SK-MEL-5 (cell line): ENCODE measurements at places on chromosomes 7 and 10.

DNA sequence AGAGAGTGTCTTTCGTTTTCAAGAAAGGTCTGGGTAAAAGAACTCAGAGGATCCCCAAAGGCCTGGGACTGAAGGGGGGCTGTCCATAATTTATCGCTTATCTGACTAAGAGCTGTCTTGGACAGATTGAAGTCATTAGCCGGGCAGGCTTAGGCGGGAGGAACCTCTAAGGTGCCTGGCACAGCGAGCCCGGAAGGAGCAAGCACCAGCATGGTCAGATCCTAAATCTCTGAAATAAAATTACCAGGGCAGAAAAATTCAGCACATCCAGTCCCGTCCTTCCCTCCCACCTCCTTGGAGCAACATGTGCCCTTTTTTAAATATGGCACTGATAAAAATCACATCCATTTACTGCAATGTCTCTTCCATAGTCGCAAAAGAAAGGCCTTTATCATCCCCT is 86.8 kb downstream of the FAM204A start:
- DNase-seq: no peak

DNA sequence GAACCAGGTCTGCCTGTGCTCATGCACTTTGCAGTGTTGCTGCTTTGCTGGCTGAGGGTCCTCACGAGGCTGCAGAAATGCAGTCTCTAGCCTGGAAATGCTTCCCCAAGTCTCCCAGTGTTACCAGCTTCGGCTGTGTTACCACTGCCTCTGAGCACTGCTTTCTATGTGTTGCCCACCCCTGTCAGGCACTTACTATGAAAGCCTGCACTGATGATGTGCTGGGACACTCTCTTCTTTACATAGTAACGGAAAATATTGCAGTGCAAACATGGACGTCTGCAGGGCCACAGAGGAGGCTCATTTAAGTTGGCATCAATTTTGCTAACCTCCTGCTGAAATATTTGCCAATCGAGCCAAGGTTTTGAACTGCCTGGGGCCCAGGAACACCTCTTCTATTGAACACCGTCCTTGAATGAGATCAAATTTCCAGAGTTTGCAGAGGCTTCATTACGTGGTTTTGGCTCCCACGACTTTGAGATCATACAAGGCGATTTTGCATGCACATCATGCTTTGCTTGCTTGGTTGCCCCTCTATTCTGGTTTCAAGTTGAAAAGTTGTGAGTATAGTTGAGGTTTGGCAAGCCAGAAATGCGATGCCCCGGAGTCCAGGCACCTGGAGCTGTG is 404.7 kb upstream of the PODXL start:
- DNase-seq: no peak

DNA sequence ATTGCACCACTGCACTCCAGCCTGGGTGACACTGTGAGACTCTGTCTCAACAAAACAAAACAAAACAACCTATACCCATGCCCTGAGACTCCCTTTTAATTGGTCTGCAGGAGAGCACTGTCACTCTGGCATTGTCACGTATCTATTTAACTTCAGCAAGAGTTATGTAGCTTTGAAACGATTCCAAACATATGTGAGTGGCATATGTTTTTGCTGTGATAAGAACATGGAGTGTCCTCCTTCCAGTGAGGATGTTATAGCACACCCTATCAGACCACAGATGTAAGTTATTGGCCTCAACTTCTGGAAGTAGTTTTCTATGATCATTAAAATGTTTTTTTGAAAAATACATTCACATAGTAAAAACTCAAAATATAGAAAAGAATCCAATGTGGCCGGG is 15.5 kb upstream of the DNAJC12 start:
- no peak for DNase-seq

GRCh38 chr7:39910108-39910869 is 39.8 kb upstream of the CDK13 start:
- no peak for DNase-seq

GRCh38 chr10:30420766-30421165 is 13.2 kb upstream of the MAP3K8 start:
- no peak for DNase-seq

DNA sequence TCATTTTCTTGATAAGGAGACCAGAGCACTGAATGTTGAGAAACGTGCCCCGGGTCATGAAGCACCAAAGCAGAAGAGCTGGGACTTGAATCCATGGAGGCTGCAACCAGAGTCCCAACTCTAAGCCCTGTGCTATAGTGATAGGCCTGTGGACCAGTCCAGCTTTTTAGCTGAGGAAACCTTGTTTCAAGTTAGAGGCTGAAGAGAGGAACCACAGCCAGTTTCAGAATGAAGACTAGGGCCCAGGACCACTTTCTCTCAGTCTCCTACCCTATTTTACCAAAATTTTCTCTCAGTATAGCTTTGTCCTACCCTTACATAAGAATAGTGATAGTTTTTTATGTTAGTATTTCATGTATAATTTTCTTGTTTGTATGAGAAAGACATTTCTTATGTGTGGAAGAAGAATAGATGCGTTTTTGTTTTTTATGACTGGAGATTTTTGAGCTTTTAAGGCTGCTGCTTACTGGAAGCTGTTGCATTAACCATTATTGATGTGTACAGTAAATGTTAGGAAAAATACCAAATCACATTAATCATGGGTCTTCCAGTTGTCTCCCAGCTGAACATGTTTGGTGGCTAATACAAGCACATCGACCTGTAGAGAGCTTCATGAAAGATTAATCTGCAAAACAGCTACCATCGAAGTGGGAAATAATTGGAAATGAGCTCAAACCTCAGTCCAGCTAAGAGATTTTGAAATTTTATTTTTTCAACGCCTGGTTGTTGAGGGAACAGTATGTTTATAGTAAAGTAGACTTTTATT is 45.0 kb upstream of the CSTF2T start:
- DNase-seq: no peak

- DNase-seq: no peak
These were observed 46.2 kb downstream of the NOC3L start for GRCh38 chr10:94316560-94316959.

- DNase-seq: no peak
These were observed 16.0 kb downstream of the SSMEM1 start for GRCh38 chr7:130223646-130224045.

DNA sequence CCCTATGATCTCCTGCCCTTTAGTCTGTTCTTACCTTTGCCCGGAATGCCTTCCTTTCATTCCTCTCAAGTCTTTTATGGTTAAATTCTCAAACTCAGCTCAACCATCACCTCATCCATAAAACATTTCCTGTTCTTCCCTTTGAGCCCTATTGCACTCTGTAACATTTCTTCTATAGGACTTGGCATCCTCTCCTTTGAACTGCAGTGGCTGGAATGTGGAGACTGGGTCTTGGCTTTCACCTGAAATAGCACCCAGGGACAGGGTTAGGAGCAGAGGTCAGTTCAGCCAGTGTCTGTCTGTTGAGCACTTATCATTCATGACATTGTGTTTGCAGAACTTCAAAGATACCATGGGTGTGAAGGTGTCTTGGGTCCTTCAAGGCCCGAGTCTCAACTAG is 7.2 kb downstream of the NFE2L3 start:
- no peak for DNase-seq

DNA sequence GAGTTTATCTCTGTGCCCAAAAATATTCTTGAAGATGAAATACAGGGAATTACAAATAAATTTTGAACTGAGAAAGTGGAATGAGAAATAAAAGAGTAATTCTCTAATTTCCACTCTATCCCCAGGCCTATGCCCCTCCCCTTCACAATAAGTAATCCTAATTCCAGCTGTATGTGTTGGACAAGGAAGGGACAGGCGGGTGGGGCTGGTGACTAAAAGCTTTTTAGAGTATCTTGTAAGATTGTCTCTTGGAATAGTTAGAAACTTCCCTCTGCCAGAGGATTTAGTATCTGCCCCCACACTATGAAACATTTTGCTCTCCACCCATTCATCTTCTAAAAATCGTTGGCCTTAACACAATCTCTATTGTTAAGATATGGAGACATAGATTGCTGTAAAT is 199.2 kb downstream of the MBL2 start:
- no peak for DNase-seq

DNA sequence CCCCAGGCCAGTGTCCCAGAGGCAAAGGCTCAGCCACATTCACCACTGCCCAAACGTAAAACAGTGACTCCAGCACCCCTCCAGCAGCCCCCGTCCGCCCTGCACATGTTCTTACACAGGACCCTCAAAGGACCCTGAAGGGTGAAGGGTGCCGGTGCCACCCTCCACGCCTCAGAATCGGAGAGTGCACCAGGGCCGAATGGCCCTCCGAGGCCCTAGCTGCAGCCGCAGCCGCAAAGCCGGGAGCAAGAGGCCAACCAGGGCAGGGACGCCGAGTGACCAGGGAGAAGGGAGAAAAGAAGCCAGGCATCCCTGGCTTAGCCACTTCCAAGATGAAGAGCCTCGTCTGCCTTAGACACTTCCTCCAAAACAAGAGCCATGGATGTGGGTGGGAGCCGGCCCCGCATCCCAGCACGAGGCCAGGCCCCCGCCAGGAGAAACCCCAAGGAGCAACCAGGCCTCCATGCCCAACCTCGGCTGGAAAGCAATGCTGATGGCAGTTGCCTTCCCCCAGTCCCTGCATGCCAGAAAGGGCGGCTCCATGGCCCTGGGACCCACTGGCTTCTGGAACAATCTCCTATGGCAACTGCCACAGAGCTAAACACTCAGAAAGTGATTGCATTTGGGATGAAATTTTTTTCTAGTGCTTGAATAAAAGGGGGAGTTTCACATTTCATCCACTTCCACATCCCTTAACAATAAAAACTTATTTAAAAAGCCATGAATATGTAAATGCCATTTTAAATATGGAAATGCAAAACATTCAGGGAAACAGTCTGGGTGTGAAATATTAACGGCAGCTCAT is 92.3 kb downstream of the MAD1L1 start:
- DNase-seq: no peak

- DNase-seq: no peak
These were observed 81.2 kb downstream of the MKX start for GRCh38 chr10:27664461-27664860.

DNA sequence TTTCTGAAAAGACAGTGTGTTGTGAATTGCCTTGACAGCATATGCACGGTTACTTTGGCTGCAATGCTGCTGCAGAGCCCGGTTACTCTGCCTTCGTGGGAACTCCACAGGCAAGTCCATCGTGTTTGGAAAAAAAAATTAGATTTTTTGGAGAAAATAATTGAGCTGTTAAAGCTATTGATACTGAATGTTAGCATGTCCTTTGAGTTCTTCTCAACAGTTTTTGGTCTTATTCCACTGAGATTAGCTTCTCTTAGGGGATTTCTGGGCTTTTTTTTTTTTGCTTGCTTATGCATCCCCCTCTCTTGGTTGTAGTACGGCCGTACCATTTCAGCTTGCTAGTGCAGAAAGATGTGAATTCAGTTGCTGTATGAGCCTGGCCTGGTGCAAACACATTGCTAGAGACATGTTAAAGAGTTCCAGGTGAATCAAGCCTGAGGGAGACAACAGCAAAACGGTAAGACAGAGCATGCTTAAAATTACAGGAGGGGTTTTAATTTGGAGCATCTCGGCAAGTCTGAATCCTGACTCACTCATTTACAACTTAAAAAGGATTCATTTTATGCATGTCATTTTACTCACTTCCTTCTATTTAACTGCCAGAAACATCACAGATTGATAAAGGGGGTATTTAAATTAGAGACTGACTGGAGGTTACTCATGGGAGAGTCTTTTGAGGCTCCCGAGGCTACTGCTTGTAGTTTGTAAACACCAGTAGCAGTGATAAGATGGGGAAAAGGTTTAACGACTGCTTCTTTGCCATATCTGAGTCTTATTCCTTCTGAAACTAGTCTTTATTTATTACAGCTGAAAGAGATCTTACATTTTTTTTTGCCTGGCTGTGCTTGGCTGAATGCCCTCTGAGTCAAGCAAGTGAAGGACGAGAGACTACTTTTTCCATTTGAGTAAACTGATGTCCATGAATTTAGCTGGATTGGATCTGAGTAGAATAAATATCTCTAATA is 113.7 kb downstream of the CDK14 start:
- DNase-seq: no peak

GRCh38 chr10:75294518-75294865 is 58.7 kb upstream of the COMTD1 start:
- DNase-seq: no peak

DNA sequence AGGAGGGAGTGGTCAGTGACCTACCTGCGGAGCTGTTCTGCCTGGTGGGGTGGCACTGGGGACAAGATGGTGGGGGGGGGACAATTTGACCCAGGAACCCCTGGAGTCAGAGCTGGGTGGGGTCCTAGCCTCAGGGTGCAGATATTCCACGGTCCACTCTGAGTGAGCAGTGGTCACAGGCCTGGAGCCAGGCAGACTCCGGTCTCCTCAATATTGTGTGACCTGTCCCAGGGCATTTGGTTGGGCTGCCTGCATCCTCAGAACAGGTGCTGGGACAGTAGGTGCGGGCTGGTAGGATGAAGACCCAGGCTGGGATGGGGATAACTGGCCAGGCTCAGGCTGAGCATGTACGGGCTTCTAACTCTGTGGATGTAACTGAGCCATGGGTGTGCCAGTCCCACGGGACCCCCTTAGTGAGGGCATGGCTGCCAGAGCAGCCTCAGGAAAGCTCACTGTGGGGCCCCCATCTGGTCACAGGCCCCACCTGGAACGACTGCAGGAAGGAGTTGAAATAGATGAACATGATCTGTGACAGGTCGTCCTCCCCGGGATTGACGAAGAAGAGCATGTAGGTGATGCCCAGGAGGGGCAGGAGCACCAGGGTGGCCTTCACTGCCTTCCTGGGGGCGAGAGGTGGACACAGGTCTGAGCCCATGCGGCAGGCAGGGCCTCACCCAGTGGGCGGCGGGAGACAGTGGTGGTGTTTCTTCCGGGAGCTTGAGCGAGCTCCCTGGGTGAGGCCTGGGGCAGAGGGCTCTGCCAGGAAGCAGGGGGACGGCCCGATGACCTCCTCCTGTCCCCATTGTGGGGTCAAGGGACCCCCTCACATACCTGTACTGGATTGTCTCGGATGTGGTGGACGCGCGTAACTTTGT is 26.9 kb downstream of the CRHR2 start:
- DNase-seq: no peak

GRCh38 chr10:126049759-126050700 is 153.7 kb downstream of the FANK1 start:
- no peak for DNase-seq

GRCh38 chr10:16999665-17000451 is 129.8 kb downstream of the CUBN start:
- DNase-seq: no peak

DNA sequence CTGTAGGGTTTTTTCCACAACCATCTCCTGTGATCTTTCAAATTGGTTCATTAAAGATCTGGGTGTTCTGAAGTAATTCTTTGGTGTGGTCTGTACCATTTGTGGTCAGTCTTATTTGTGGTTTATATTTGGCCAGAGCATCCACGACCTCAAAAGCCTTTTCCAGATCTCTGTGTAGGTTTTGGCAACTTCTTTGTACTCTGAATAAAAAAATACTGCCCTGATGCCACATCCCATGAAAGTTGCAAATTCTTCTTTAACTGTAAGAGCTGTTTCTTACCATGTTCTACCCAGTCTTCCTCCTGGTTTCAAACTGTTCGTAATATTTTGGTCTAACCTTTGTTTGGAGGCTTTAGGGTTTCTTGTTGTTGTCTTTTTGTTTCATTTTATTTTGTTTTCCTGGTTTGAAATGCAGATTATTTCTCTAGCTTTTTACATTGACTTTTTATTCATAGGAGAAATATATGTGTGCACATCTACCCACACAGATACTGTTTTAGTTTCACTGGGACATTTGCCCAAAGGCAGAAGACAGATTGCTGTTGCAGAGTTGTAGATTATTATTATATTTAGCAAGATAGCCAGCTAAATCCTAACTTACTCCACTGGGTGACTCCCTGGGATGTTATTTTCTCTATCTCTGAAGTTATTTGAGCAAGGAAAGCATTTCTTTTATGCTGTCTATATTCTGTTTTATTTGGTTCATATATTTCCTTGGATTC is 123.2 kb upstream of the SAMD8 start:
- DNase-seq: no peak
